Endothelial cell of umbilical vein (primary cell): ENCODE measurements at places on chromosomes 2 and 18.

DNA sequence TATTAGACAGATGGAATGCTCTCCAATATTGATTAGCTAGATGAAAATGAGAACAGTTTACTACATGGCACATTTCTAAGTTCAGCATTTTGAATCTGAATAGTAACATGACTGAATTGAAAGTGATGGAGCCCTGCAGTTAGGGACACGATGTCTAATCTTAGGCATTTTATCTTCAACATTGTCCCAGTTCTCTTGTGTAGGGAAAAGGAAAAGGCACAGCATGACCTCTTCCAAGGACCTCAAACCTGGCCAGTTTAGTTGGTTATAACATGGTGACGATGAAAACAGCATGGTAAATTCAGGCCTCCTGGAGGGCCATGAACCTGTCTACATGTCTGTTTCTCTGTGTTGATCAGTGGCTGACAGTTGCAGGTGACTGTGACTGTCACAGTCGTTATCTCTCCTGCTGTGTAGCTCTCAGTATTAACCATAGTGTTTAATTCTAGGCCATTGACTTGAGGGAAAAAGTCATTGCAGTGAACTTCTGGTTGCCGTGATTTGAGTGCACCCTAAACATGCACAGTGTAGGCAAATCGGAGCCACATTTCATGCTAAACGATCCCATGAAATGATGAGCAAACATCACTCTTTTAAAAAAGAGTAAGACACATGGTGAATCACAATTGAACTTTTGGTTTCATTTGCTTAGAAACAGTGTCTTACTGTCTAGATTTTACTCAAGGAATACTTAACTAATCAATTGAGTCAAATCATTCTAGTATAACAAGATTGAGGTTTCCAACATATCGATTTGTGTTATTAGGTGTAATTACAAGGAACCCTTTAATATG lies 129.7 kb downstream of the PHLPP1 start:
- no peaks in the 10 kb centered on the region for H3K36me3 ChIP-seq
- H3K4me3 ChIP-seq, result no peak overlapping the region
- no peak for DNase-seq
- H3K27me3 ChIP-seq, result no peaks in the 10 kb centered on the region
- no peaks in the 10 kb centered on the region for H3K4me1 ChIP-seq

- no peak overlapping the region for H3K4me3 ChIP-seq
- no peaks in the 10 kb centered on the region for H3K27me3 ChIP-seq
- no peaks in the 10 kb centered on the region for H3K4me1 ChIP-seq
- H3K27ac ChIP-seq, result no peak overlapping the region
- no peaks in the 10 kb centered on the region for H3K36me3 ChIP-seq
Observed at GRCh38 chr18:80232710-80233109, 14.6 kb downstream of the PARD6G start.

DNA sequence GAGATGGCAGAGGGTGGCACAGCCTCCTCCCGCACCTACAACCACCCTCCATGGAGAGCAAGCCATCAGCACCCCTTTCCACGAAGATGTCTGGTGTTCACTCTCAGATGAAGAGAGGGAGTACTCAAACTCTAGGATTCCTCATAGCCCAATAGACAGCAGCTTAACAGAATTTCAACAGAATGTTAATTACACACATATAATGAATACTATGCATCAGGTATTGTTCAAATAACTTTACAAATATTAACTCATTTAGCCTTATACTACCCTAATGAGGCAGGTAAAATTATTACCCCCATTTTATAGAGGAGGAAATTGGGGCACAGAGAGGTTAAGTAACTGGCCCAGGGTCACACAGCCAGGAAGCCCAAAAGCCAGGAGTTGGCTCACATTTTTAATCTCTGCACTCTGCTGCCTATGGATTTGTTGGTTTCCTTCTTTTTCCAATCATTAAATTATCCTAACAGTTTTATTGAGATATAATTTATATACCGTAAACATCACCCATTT lies 39.0 kb downstream of the HS1BP3 start:
- peaks cover 34% of the 10 kb centered on the region for H3K4me1 ChIP-seq
- H3K4me3 ChIP-seq, result no peak overlapping the region
- DNase-seq, result no peak
- H3K36me3 ChIP-seq, result no peaks in the 10 kb centered on the region
- no peaks in the 10 kb centered on the region for H3K27me3 ChIP-seq

- H3K4me3 ChIP-seq, result no peak overlapping the region
- no peak overlapping the region for H3K27ac ChIP-seq
- H3K27me3 ChIP-seq, result no peaks in the 10 kb centered on the region
- H3K36me3 ChIP-seq, result no peaks in the 10 kb centered on the region
- no peaks in the 10 kb centered on the region for H3K4me1 ChIP-seq
Observed at GRCh38 chr18:79825913-79826312, 28.2 kb downstream of the KCNG2 start.

DNA sequence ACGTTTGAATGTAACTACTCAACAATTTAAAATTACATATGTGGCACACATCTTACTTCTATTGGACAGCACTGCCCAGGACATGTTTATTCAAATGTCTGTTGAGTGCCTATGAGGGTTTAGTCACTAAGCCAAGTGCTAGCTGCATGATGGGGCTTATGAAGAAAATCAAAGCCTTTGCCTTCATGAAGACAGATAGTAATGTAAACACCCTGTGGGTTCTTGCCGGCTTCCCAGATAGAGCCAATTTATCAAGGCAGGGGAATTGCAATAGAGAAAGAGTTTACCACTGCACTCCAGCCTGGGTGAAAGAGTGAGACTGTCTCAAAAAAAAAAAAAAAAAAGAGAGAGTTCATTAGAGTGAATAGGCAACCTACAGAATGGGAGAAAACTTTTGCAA lies 43.7 kb upstream of the NEB start:
- H3K4me1 ChIP-seq, result peaks cover 5% of the 10 kb centered on the region
- no peak for DNase-seq
- H3K27me3 ChIP-seq, result no peaks in the 10 kb centered on the region
- H3K36me3 ChIP-seq, result peaks cover 8% of the 10 kb centered on the region

DNA sequence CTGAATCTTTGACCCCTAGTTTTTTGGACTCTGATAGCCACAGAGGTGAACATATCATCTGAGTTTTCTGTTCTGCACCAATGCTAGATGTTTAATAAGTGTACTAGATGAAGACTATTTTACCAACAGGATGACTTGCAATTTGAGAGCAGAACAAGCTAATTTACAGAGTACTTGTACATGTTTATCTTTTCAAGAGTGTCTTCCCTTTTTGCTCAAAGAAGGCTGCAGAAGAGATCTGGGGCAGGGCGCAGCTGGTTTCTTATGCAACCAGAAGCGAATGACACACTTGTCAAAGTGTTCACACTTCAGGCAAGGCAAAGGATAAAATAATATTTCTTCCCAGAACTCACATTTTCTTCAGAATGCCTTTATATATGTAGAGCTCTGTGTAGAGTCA lies 86.0 kb downstream of the VWA3B start:
- no peaks in the 10 kb centered on the region for H3K36me3 ChIP-seq
- no peak for DNase-seq
- peaks cover 19% of the 10 kb centered on the region for H3K27me3 ChIP-seq
- H3K27ac ChIP-seq, result no peak overlapping the region
- no peaks in the 10 kb centered on the region for H3K4me1 ChIP-seq

DNA sequence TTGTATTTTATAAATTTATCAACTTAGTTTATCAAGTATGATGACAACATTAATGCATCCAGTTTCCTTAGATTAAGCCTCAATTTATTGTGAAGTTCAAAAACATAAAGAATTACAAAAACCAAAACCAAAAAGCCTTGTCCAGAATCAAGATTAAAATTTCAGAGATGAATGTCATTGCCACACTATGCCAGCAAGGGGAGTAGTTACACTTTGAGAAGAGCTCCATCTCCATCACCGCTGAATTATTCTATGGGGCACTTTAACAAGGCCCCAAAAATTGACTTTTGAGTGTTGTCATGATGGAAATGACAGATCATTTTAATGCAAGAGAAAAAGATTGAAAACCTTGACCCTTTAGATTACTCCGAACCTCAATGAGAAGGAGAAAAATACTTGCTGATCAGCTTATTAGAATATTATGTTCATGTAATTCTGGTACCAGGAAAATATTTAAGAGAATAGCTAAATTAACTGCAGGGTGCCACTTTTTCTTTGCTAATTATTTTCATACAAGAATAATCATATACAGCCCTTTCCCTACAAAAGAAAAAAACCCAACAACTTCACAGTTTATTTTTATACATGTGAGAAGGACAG lies 152.5 kb upstream of the AQP4 start:
- no peaks in the 10 kb centered on the region for H3K27me3 ChIP-seq
- no peak for DNase-seq
- H3K36me3 ChIP-seq, result no peaks in the 10 kb centered on the region
- H3K4me1 ChIP-seq, result no peaks in the 10 kb centered on the region
- no peak overlapping the region for H3K4me3 ChIP-seq
